ENCODE measurements at places on chromosomes 1 and 21.

GRCh38 chr21:14491269-14491681 lies 54.8 kb downstream of the SAMSN1 start:
- DNase-seq, result no peak

- no peak for DNase-seq
Measured at GRCh38 chr1:219582296-219582695, 30.6 kb downstream of the ZC3H11B start.

- DNase-seq, result no peak
Measured at GRCh38 chr1:155005076-155006011, 2.7 kb downstream of the ZBTB7B start.

- no peak for DNase-seq
Measured at GRCh38 chr1:11639372-11639771, 14.9 kb downstream of the FBXO2 start.

GRCh38 chr1:54309631-54310366 lies 96.4 kb downstream of the SSBP3 start:
- no peak for DNase-seq

GRCh38 chr1:30378003-30378596 lies 345.3 kb downstream of the MATN1 start:
- DNase-seq, result no peak

- DNase-seq, result no peak
Measured at GRCh38 chr1:90413519-90413918, 303.6 kb downstream of the BARHL2 start.

DNA sequence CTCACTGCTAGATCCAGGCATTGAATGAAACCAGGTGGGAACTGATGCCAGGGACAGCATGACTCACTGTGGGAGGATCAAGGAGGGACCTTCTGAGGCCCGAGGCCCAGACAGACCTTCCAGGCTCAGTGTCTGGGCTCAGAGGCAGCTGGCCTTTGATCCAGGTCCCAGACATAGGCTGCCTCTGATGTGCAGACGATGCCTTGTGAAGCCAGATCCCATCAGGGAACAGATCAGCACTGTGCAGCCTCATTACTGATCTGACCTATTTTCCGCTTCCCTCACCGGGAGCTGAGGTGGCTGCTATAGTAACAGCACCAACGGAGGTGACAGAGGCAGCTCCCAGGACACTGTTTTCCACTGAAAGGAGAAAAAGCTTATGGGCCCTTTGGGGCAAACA lies 399.5 kb downstream of the MATN1 start:
- DNase-seq, result no peak

DNA sequence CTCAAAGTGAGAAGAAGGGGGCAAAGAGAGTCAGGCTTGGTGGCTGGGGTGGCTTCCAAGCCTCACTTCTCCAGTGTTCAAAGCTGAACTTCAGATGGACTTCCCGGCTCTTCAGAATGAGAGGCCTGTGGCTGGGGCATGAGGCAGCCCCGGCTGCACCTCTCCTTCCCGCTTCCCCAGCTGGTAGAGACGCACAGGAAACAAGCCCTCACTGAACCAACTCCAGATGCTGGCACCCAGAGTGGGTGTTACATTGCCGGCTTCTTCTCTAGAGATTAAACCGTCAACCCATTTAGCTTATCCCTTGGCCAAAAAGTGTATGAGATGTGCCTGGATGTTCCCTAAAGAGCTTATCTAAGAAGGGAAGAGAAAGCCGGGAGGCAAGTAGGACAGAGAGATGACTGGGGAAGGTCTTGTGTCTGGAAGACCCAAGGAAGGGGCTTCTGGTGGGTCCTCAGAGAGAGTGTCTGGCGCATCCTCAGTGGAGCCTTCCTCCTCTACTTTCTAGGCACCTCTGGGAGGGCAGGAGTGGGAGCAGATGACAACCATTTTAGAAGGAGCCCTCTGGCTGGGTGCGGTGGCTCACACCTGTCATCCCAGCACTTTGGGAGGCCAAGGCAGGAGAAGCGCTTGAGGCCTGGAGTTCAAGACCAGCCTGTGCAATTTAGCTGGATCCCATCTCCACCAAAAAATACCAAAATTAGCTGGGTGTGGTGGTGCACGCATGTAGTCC lies 2.0 kb downstream of the ADAMTSL4 start:
- no peak for DNase-seq
